Esophagus squamous epithelium (tissue), 5 donors: ENCODE measurements at places on chromosomes 13 and 19.

- DNase-seq: no peak
Observed at GRCh38 chr13:33167491-33167890, 118.1 kb downstream of the STARD13 start.

DNA sequence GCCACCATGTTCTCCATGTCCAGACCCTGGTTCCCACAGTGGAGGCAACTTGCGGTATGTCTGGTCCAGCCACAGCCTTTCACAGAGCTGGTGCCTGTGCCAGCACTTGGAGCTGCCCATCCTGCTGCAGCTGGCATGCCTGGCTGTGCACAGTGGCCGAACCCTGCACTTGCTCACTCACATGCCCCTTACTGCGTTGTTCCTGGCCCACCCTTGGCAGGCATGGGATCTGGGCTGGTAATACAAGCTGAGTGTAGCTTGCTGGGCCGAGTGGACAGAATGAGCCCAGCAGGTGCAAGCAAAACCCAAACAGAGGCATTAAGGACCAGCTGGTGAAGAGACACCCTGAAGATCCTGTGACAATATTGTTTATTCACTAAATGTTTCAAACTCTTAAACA lies 583.9 kb upstream of the SLITRK6 start:
- DNase-seq: no peak

GRCh38 chr19:976476-976875 lies 7.7 kb upstream of the WDR18 start:
- no peak for DNase-seq

- no peak for DNase-seq
Observed at GRCh38 chr13:37985281-37985680, 115.7 kb upstream of the TRPC4 start.

GRCh38 chr13:111251646-111252445 lies 68.6 kb upstream of the TEX29 start:
- no peak for DNase-seq

GRCh38 chr13:99335603-99336002 lies 28.4 kb upstream of the GPR183 start:
- no peak for DNase-seq

GRCh38 chr19:8242211-8242821 lies 33.1 kb downstream of the CERS4 start:
- no peak for DNase-seq

GRCh38 chr13:73984949-73985691 lies 149.1 kb downstream of the KLF12 start:
- no peak for DNase-seq

DNA sequence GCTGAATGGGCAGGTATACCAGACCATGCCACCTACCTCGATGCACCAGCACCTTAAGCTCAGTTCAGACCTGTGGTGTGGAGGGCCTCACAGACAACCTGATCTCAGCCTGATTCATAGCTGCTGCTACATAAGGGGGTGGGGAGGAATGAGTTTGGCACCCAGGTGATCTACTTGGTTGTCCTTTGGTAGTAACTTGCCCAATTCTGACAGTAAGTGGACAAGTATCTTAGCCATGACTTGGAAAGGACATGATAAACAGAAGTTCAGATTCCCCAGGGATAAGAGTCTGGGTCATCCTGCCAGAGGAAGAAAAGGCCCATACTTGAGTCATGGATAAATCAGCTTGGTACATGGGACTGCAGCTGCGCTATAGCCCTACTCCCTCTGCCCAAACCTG lies 28.4 kb upstream of the SOHLH2 start:
- DNase-seq: no peak
